ENCODE measurements at places on chromosomes 5 and 9. TPM values are rescaled to one million over a fixed set of nuclear protein-coding genes. Genes with fewer than 3 reads are reported as not detected.

DNA sequence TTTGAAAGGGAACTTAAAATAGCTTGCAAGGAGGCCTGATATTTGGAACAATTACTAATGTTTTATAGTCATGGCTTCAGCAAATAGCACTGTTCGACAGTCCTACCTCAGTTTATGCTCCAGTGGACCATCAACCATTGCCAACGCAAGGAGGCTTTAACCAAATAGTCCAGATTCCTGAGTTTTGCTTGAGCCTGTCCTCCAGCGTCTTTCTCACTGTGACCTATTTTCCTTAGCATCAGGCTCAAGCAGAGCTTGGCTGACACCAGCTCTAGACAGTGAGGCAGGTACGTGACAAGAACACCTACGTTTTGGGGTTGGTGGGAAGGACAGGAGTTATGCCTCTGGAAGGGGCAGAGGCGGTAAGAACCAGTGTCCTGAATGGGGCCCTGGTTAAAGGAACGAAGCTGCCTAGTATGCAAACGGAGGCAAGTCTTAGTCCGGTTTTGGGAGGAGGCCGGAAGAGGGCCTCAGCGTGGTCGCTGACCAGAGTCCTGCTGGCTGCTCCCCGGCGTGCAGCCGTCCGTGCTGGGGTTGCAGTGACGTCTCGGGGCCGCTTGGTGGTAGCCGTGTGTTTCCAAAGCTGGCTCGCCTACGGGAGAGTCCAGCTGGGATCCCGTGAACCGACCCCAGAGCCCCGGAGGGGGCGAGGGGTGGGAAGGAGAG lies 998 bp upstream of the FGF18 start:
- no peaks in the 10 kb centered on the region for H3K27me3 ChIP-seq
- DNase-seq, result peak; percentile 56
- H3K36me3 ChIP-seq, result peaks cover 6% of the 10 kb centered on the region
- peak overlapping the region; percentile 45 for H3K4me3 ChIP-seq
- H3K27ac ChIP-seq, result peak overlapping the region; percentile 69

DNA sequence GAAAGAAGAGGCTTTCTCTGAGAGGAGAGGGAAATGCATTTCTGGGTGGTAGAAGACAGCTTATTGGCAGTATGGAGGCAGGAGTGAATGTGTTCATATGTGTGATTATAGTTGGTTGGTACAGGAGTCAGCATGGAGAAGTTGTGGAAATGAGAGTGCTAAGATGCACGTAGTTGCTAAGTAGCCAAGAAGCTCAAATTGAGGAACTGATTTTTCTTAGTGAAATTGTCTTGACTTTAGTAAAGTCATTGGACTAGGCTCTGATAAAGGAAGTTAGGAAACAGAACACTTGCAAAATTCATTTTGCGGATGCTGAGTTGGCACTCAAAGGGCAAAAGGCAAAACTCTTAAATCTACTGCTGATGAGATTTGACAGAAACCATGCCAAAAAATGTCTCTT lies 158.9 kb upstream of the VCAN start:
- no peaks in the 10 kb centered on the region for H3K4me1 ChIP-seq
- DNase-seq, result no peak

- no peaks in the 10 kb centered on the region for H3K36me3 ChIP-seq
- no peak overlapping the region for H3K27ac ChIP-seq
- no peaks in the 10 kb centered on the region for H3K4me1 ChIP-seq
- DNase-seq, result no peak
- peaks cover 2% of the 10 kb centered on the region for H3K27me3 ChIP-seq
These were observed 132.6 kb upstream of the IRX4 start for GRCh38 chr5:2015124-2015848.

CPEB4 gene
- total RNA-seq, result 27.7 TPM

DNA sequence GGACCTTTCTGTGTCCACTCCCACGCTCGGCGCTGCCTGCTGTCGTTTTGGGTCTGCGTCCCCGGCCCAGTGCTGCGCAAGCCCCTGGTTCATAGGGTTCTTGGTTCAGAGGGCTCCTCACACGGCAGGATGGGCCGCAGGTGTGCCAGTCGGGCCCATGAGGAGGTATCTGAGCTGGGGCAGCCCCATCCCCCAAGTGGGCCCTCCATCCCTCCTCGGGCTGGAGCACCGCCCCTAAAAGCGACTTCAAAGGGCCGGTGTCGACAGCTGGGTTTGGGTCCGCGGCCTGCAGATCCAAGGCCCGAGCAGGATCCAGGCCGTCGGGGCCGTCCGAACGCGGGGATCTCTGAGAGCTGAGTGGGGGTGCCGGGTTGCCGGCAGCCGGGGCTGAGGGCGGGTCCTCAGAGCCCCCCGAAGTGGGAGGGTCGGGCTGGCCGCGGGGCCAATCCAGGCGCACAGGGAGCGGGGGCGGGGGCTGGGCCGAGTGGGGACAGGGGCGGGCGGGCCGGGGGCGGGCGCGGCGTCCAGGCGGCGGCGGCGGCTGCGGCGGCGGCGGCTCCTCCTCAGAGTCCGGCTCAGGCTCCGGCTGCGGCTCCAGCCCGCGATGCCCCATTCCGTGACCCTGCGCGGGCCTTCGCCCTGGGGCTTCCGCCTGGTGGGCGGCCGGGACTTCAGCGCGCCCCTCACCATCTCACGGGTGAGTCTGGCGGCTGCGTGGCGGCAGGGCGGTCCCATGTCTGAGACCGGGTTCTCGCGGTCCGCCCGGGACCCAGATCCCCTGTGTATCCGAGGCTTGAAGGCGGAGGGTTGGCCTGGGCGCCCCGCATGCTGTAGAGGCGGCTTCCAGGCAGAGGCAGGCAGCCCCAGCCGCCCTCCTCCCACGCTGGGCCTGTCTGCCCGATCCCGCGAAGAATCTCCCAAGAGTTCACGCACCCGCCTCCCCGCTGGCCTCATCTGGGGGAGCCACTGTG lies at the start of gene PDLIM4:
Gene PDLIM4, plus strand, starts transcription at position 566 of the 971 bp plus-strand sequence. Its CDS starts 39 bp downstream, at position 605.
- H3K27ac ChIP-seq, result peak within 1 kb of the TSS; percentile 68
- no peaks in the 10 kb centered on the region for H3K36me3 ChIP-seq
- peak within 1 kb of the TSS; percentile 43 for H3K4me3 ChIP-seq

DNA sequence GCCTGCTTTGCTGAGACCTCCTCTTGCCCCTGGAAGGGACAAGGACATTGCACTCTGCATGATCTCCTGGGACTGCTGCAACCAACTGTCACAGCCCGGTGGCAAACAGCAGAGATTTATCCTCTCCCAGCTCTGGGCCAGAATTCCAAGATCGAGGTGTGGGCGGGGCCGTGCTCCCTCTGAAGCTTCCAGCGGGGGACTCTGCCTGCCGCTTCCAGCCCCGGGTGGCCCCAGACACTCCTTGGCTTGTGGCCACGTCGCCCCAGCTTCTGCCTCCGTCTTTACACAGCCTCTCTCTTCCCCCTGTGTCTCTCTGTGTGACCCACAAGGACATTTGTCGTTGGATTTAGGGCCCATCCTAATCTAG lies 67.1 kb downstream of the COL5A1 start:
- H3K36me3 ChIP-seq, result no peaks in the 10 kb centered on the region
- H3K27me3 ChIP-seq, result no peaks in the 10 kb centered on the region
- H3K4me3 ChIP-seq, result no peak overlapping the region
- peaks cover 4% of the 10 kb centered on the region for H3K4me1 ChIP-seq
- no peak overlapping the region for H3K27ac ChIP-seq

- peak; percentile 38 for DNase-seq
- no peaks in the 10 kb centered on the region for H3K27me3 ChIP-seq
- no peak overlapping the region for H3K4me3 ChIP-seq
- H3K27ac ChIP-seq, result no peak overlapping the region
These were observed 31.8 kb upstream of the FOXB2 start for GRCh38 chr9:76987594-76988200.

GRCh38 chr9:125255781-125256391 lies 5.7 kb upstream of the GAPVD1 start:
- no peak overlapping the region for H3K27ac ChIP-seq
- H3K27me3 ChIP-seq, result no peaks in the 10 kb centered on the region
- peaks cover 11% of the 10 kb centered on the region for H3K4me1 ChIP-seq
- no peak for DNase-seq
- H3K4me3 ChIP-seq, result no peak overlapping the region

PCDHAC2 gene
- 8.8 TPM for total RNA-seq

DNA sequence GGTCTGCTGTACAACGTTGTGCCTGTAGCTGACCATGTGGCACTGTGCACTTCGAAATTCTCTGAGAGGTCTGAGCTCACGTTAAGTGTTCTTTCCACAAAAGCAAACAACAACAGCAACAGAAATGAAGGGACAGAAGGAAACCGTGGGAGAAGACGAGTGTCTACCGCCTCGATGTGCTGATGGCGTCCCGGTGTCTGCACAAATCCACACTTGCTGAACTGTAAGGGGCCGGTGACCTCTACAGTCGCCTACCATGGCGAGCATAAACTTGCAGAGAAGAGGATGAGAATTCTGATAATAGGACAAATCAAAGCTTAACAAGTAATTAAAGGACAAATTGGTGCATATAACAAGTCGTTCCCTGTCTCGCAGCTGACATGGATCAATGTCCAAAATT lies 114.0 kb downstream of the ADAMTS2 start:
- H3K27ac ChIP-seq, result no peak overlapping the region
- no peak for DNase-seq
- no peaks in the 10 kb centered on the region for H3K27me3 ChIP-seq
- no peak overlapping the region for H3K4me3 ChIP-seq
- H3K36me3 ChIP-seq, result no peaks in the 10 kb centered on the region
- no peaks in the 10 kb centered on the region for H3K4me1 ChIP-seq

DNA sequence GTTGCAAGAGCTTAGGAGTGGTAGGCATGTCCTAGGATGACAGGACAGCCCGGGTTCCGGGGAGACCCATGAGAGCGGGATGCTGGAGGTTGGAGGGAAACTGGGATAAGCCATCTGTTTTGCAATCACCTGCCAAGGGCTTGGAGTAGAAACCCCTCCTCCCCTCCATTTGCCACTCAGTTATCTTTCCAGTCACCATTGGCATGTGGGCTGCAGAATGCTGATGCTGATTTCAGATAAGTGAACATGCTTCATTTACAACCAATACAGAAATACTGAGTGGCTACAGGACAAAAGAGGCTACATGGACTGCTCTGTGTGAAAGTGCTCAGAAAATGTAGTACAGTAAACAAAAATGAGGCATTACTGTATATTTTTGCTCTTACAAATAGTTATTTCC lies 93.4 kb upstream of the KIF2A start:
- no peaks in the 10 kb centered on the region for H3K4me1 ChIP-seq
- no peak for DNase-seq
- no peak overlapping the region for H3K27ac ChIP-seq
- H3K36me3 ChIP-seq, result no peaks in the 10 kb centered on the region

DNA sequence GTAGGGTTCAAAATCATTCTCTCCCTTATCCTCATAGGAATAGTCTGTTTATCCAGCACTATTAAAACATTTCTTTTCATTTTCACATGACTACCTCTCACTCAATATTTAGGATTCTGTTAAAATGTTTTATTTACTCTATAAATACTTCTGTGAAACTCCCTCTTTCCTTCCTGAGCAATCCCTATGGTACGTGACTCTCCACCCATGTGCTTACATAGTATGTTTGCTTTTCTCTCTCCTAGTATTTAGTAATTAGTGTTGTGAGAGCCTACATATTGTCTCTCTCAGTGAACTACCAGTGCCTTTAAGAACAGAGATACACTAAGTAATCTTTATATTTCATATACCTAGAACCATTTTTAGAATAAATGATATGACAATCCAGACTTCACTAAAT lies 46.0 kb downstream of the PTPRD start:
- H3K36me3 ChIP-seq, result no peaks in the 10 kb centered on the region
- DNase-seq, result no peak
- H3K27me3 ChIP-seq, result no peaks in the 10 kb centered on the region
- H3K4me3 ChIP-seq, result no peak overlapping the region
- H3K27ac ChIP-seq, result no peak overlapping the region

GRCh38 chr9:99154356-99154755 lies 49.4 kb downstream of the TGFBR1 start:
- H3K4me1 ChIP-seq, result no peaks in the 10 kb centered on the region
- no peak overlapping the region for H3K4me3 ChIP-seq
- H3K27ac ChIP-seq, result no peak overlapping the region
- H3K27me3 ChIP-seq, result peaks cover 2% of the 10 kb centered on the region
- no peaks in the 10 kb centered on the region for H3K36me3 ChIP-seq
- DNase-seq, result no peak

MTAP gene
- total RNA-seq, result 9.6 TPM

DNA sequence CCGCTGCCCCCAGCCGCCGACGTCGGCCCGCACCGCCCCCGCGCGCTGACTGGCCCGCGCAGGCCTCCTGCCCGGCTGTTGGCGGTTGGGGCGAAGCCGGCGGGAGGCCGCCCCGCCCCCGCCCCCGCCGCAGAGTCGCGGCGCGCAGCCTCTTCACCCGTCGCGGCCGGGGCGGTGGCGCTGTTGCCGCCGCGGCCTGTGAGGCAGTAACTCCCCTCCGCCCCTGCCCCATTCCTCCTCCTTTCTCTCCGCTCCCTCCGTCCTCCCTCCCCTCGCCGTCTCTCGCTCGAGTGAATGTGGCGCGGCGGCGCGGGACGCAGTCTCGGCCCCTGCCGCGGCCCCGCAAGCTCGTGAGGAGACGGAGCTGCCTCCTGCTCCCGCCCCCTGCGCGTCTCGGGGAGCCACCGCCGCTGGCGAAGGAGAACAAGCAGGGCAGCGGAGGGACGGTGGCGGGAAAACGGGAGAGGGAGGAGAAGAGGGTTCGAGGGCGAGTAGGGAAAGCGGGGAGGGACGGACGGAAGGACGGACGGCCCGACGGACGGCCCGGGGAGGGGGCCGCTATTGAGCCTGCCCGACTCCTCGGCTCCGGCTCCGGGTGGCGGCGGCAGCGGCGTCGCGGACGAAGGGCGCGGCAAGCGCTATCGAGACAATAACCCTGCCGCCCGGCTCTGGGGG lies 637 bp upstream of the ERBIN start:
- H3K27me3 ChIP-seq, result no peaks in the 10 kb centered on the region
- H3K4me1 ChIP-seq, result peaks cover 36% of the 10 kb centered on the region
- DNase-seq, result no peak

DNA sequence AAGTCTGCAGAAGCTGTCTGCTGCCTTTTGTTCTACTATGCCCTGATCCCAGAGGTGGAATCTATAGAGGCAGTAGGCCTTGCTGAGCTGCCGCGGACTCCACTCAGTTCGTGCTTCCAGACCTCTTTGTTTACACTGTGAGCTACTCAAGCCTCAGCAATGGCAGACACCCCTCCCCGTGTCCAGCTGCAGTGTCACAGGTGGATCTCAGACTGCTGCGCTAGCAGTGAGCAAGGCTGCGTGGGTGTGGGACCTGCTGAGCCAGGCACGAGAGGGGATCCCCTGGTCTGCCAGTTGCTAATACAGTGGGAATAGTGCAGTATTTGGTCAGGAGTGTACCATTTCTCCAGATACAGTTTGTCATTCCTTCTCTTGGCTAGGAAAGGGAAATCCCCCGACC lies 99.6 kb downstream of the SLCO4C1 start:
- no peak for DNase-seq
- no peak overlapping the region for H3K27ac ChIP-seq
- no peaks in the 10 kb centered on the region for H3K4me1 ChIP-seq

GRCh38 chr9:4507306-4508130 lies 17.2 kb downstream of the SLC1A1 start:
- DNase-seq, result no peak
- H3K4me3 ChIP-seq, result no peak overlapping the region
- no peaks in the 10 kb centered on the region for H3K27me3 ChIP-seq

GRCh38 chr5:25190521-25191000 lies 545.8 kb upstream of the CDH10 start:
- H3K4me3 ChIP-seq, result no peak overlapping the region
- no peaks in the 10 kb centered on the region for H3K36me3 ChIP-seq
- DNase-seq, result no peak
- no peaks in the 10 kb centered on the region for H3K4me1 ChIP-seq

COL23A1 gene
- total RNA-seq, result 0.05 TPM

GRCh38 chr5:112794410-112794809 lies 56.7 kb downstream of the APC start:
- no peak overlapping the region for H3K4me3 ChIP-seq
- no peaks in the 10 kb centered on the region for H3K4me1 ChIP-seq
- H3K27me3 ChIP-seq, result no peaks in the 10 kb centered on the region
- no peak for DNase-seq
- no peak overlapping the region for H3K27ac ChIP-seq
- peaks cover 5% of the 10 kb centered on the region for H3K36me3 ChIP-seq

SPATA31A3 gene
- total RNA-seq, result not detected

NEUROG1 gene
- total RNA-seq, result not detected

Measured in Panc1 (cell line).